Activated CD4-positive, alpha-beta T cell treated with anti-CD3 and anti-CD28 coated beads for 36 hours (primary cell): ENCODE measurements at places on chromosomes 1 and 21. TPM values are rescaled to one million over a fixed set of nuclear protein-coding genes. Genes with fewer than 3 reads are reported as not detected.

Gene PPM1J
- total RNA-seq = 0.75 TPM

Gene LENEP
- 0.79 TPM for total RNA-seq

Gene TRIM67
- not detected for total RNA-seq

Gene FBXO28
- 19.7 TPM for total RNA-seq

Gene LCE2B
- total RNA-seq = not detected

GRCh38 chr21:35119501-35120047, 70.5 kb upstream of the RUNX1 start:
- DNase-seq = no peak

GRCh38 chr1:113616156-113616555, 143.1 kb downstream of the PHTF1 start:
- DNase-seq = no peak

GRCh38 chr1:219340796-219341195, 167.1 kb downstream of the LYPLAL1 start:
- DNase-seq = no peak

GRCh38 chr1:31991182-31991581, 22.5 kb upstream of the KHDRBS1 start:
- no peak for DNase-seq
